ENCODE measurements at places on chromosomes 5 and 9. TPM values are rescaled to one million over a fixed set of nuclear protein-coding genes. Genes with fewer than 3 reads are reported as not detected.

GRCh38 chr9:92808726-92809451 is 44.3 kb upstream of the BICD2 start:
- peak; percentile 56 for DNase-seq

DNA sequence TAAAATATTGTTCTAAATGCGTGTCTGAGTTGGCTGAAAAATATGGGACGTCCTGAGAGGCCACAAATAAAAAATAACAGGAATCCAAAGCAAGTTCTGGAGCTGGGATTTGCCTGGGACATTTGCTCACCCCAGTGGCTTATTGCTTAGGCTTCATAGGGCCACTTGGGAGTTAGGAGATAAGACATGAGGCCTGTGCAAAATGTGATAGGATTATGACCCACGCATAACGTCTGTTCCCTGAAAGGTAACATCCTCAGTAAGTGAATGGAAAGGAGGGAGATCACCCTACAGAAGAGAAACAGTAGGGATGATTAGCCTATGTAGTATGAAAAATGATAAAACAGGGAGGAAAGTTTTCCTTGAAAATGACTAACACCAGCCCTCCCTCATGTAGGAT is 269.4 kb downstream of the EPB41L4A start:
- DNase-seq: no peak

DNA sequence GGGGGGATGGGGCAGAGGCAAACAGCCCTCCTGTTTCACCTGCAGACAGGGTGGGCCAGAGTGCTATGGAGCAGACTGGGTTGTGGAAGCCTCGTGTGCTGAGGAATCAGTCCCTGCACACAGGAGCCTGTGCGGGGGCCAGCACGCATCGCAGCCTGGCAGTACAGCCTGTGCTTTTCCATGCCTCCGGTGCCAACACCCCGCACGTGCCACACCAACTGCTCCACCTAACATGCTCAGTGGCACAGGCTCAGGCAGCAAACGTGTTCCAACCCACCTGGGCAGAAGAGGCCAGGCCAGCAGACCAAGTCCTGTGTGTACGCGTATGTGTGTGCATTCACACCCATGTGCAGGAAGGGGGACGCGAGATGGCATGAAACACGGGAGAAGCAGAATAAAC is 37.4 kb upstream of the FBXW11 start:
- no peak for DNase-seq

DNA sequence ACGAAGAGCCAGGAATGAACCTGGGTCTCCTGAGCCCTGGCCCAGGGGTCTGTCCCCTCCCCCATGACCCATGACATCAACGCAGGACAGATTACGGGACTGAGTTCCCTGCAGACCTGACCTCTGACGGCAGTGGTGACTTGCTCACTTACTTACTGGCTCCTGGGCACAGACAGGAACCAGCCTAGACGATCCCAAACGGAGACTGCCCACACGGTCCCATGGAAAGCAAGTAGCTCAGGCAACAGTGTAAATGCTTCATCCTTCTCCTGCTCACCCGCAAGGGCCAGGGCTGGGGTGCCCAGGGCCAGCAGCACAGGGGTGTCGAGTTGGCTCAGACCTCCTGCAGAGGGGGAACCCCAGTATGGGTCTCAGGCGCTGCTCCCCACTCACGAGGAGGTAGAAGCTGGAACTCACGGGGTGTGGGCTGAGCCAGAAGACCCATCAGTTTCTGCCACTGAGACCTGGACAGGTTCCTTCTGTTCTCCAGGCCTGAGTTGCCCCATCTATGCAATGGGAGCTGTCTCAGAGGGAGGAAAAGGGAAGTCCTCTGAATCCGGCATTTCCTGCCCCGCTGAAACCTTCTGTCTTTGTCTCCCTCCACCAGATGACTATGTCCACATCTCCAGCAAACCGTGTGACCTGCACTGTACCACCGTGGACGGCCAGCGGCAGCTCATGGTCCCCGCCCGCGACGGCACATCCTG is 5.6 kb downstream of the ADAMTSL2 start:
- no peak for DNase-seq

Gene SH3GL2
- 0.20 TPM for total RNA-seq

Gene RASGRF2
- total RNA-seq: 2.1 TPM

Gene SFXN1
- 25.1 TPM for total RNA-seq

Gene CER1
- total RNA-seq: 0.30 TPM

All from skin of body (tissue), 3 donors.